ENCODE measurements at places on chromosomes 3 and 15.

DNA sequence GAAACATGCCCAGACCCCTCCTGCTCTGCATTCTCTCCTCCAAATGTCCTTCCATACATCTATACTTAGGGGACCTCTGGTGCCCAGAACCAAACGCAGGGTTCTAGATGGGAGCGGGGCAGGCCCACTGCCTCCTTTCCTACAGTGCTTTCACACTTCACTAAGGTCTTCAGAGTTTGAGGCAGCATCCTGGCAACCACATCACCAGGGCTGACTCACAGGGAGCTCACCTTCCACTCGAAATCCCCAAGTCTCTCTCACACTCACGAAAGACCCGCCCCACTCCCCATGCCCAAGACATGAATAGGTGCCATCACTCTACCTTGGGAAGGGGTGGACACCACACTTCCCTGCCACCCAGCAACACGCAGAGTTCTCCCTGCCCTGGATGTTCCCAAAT, 18.9 kb downstream of the HOMER2 start:
- DNase-seq: no peak

DNA sequence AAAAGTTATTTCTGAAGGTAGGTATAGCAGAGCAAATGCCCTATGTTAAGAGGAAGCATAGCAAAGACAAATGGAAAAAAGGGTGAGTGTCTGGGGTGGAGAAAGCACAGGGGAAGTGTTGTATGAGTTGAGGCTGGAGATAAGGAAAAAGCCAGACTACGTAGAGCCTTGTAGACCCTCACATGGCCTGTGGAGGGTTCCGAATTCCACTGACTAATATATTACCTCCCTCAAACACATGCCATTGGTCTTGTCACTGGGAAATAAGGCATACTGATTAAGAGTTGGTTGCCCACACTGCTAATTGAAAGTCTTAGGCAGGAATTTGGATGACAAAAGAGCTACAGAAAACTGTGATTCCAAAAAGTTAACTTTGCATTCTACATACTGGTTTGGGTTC, 65.2 kb downstream of the TRAT1 start:
- DNase-seq: no peak

DNA sequence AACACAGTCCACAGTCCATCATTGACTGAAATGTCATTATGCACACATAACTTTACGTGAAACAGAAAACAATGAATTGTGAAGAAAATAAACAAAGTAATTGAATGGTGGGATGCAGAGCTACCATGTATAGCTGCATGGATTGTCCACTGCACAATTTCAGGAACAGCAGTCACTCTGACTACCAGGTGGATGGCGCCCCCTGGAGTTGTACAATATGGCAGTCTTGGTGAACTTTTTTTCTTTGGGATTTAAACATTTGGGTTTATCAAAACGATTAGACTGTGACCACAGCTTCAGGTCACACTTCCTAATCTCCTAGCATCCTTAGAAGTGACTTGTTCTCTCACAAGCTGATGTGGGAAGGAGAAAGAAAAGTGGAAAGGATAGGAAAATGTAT, 48.9 kb upstream of the TCF12 start:
- DNase-seq: peak; percentile 49

DNA sequence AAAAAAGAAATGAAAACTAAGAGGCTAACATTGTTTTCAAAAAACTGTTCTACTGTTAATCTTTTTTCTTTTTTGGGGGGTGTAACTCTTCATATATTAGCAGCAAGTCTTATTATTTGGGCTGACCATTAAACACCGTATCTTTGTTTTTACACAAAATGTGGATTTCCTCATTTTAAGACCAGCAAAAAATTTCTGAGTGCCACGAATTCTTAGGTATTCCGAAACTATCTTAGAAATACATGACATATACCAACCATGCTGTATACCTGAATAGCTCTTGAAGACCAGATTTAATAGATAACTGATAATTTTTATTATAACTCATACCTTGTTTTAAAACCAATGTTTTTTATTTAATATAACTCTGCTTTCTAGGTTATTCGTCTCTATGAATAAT, 620 bp upstream of the TTC23 start:
- DNase-seq: no peak

GRCh38 chr3:178749471-178749870, 213.2 kb downstream of the KCNMB2 start:
- no peak for DNase-seq

DNA sequence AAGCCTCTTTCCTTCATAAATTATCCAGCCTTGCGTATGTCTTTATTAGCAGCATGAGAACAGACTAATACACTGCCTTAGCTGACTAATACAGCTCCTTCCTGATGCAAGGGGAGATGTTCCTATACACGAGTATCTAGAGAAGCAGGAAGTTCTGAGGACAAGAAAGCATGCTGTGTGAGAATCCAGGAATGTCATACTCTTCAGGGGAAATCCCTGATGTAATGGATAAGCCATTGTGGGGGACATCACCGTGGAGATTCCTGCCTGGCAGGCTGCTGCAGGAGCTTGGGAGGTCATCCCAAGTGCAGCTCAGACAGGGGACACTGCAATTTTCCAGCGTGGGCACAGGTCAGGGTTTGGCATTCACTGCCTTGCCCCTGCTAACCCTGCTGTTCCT, 476.9 kb downstream of the NR2F2 start:
- DNase-seq: no peak

DNA sequence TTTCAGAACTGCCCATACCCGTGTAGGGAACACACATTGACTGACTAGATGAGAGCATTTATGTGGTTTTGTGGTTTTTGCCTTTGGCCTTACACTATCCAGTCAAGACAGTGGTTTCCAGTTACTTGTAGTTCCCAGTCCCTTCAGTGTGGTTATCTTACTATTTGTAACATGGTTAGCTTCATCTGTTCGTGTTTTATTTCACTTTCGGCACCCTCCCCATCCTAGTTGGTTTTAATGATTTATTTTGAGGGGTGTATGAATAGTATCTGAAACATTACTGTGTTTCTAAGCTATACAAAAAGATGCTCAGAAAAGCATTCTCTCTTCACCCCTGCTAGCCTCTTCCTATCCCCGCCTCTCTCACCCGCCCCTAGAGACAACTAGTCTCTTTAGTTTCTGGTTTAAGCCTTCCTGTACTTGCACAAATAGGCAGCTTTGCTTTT, 14.1 kb downstream of the LYSMD4 start:
- DNase-seq: no peak

DNA sequence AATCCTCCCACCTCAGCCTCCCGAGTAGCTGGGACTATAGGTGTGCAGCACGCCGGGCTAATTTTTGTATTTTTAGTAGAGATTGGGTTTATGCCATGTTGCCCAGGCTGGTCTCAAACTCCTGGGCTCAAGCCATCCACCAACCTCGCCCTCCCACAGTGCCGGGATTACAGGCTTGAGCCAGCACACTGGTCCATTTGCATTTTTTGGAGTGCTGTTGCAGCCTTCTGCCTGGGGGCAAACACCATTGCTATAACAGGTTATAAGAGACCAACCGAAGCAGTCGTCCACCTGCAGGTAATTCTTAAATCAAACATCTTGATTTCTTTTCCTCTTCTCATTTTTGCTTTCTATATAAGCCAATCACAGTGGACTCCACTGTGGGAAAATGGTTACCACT, 27.7 kb downstream of the ACKR4 start:
- no peak for DNase-seq

DNA sequence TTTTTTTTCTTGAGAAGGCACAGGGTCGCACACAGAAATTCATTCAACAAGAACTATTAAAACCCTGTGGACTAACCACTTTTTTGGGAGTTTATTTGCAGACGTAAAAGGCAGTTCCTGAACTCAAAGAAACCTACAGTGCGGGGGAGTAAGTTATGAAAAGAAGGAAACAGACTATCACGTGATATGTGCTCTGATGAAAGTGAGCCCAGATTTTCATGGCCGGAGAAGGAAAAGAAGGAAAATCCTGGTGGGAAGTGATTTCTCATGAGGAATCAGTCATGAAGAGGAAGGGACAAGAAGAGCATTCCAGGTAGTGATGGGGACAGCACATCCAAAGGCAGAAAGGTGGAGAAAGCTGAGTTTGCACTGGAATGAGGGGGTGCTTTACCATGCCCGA, 26.1 kb downstream of the SEMA6D start:
- DNase-seq: no peak

DNA sequence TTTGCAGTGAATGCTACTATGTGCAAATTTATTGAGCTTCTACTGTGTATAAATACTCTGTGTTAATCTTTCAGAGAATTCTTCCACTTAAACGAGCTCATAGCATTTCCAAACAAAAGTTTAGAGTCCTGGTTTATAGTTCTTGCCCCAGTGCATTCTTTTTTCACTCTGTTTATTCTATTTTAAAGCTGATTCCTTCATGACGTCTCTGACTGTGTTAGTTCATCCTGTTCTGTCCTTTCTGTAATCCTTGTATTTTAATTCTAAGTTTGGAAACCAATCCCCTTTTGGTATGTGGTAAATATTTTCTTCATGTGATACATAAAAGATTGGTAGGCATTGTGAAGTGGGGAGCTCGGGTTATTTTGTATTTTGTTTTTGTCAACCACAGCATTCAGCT, 18.7 kb downstream of the P2RY14 start:
- no peak for DNase-seq

- no peak for DNase-seq
These were observed 270.4 kb downstream of the OCA2 start for GRCh38 chr15:27828746-27829145.

GRCh38 chr15:58425185-58425584, 6.6 kb upstream of the LIPC start:
- DNase-seq: no peak

GRCh38 chr15:69603369-69604071, 150.9 kb downstream of the RPLP1 start:
- no peak for DNase-seq

DNA sequence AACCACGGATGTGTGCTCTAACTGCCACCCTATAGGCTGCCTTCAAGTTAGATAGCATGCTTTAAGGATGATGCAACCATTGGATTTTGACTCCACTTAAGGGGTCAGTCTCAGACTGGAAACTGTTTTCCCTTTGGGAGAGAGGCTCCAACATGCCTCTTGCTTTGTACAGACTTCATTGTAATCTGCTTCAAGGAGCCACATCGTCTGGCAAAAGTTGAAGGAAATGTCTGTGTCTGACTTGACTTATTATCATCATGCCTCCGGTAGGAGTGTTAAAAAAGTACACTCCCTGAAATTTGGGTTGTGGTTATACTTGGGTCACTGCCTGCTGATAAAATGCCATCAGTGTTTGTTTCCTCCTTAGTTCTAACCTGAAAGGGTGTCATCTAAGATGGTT, 245.4 kb upstream of the CDIN1 start:
- DNase-seq: no peak

GRCh38 chr3:17160597-17160996, 275.8 kb downstream of the PLCL2 start:
- DNase-seq: no peak

DNA sequence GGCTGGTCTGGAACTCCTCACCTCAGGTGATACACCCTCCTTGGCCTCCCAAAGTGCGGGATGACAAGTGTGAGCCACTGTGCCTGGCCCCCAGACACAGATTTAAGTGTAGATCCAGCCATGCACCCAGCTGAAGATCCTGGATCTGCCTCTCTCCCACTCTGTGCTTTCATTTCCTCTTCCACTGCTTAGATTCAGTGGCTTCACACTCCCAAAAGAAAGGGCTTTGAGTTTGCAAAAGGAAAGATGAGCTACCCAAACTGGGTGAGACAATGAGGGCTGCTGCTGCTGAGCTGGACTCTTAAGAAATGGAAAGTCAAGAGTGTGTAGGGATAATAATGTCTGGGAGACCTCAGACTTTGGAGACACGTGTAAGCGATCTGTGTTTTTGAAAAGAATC, 45.5 kb downstream of the ISG20 start:
- DNase-seq: no peak

GRCh38 chr3:157089455-157090221, 70.3 kb downstream of the CCNL1 start:
- peak; percentile 95 for DNase-seq

DNA sequence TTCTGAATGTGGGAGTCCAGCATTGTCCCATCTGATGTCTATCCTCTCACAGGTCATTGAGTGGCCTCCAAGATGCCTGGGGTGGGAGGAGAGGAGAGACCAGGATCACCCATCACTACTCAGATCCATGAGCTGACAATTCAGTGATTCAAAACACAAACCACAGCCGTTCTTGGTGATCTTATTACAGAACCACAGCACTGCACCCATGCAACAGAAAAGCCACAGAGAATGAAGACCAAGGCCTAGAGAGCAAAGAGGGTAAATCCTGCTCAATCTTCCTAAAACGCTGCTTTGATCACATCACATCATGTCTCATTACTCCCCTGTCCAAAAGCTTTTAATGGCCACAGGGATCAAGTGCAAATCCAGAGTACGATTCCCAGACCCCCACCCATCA, 23.5 kb downstream of the ANP32A start:
- DNase-seq: no peak

GRCh38 chr3:169387751-169388696, 275.5 kb downstream of the MECOM start:
- peak; percentile 23 for DNase-seq

- DNase-seq: peak; percentile 56
These were observed 464.7 kb downstream of the PDCD6IP start for GRCh38 chr3:34263101-34263621.

- DNase-seq: peak; percentile 51
These were observed 768 bp upstream of the SEMA5B start for GRCh38 chr3:123028233-123028828.

GRCh38 chr3:86968244-86968932, 22.6 kb downstream of the VGLL3 start:
- DNase-seq: no peak

GRCh38 chr3:181561139-181562031, 150.3 kb upstream of the SOX2 start:
- DNase-seq: no peak

DNA sequence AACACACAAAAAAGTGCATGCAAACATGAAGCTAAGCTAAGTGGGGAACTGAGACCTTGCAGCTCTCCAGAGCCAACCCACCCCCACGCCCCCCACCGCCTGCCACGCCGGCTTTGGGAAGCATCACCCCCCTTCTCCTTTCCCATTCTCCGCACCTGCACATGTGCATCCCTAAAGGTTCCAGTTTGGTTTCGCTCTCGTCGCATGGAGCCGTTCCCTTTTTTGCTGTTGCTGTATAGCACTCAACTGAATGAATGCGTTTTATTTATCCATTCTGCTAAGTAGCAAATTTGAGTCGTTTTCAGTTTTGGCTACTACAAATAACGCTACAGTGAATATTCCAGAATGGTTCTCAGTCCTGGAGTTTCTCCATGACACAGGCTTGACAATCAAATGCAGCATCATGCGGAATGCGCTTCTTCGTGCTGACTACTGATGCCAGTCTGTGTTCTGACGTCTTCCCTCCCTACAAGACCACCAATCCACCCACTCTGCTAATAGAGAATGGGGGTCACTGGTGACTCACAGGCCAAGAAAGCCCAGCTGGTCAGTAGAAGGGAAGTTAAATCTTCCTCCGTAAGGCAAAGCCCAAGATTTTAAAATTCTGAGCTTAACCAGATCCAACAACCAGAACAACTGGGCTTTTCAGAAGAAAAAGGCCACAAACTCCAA, 115.3 kb downstream of the XXYLT1 start:
- no peak for DNase-seq

GRCh38 chr15:29364426-29365078, 94.9 kb upstream of the NSMCE3 start:
- no peak for DNase-seq

Measured in inflammatory macrophage (primary cell).